ENCODE measurements at places on chromosomes 4 and X. TPM values are rescaled to one million over a fixed set of nuclear protein-coding genes. Genes with fewer than 3 reads are reported as not detected.

DDX53 gene
- total RNA-seq: not detected

CENPVL1 gene
- not detected for total RNA-seq

FOXR2 gene
- not detected for total RNA-seq

RIPPLY1 gene
- 0.11 TPM for total RNA-seq

BTC gene
- 0.91 TPM for total RNA-seq

IBSP gene
- not detected for total RNA-seq

WDR45 gene
- total RNA-seq: 52.7 TPM

CCDC110 gene
- not detected for total RNA-seq

PAGE5 gene
- not detected for total RNA-seq

H2BW2 gene
- total RNA-seq: not detected

AMMECR1 gene
- total RNA-seq: 6.7 TPM

SSX2 gene
- total RNA-seq: not detected

CXCR3 gene
- total RNA-seq: 0.07 TPM

CHIC2 gene
- total RNA-seq: 9.7 TPM

TLR8 gene
- total RNA-seq: not detected

CFI gene
- total RNA-seq: 0.86 TPM

TRIML2 gene
- total RNA-seq: 35.7 TPM

SFRP2 gene
- total RNA-seq: 0.03 TPM

TCEAL9 gene
- total RNA-seq: 97.0 TPM

TMEM35A gene
- not detected for total RNA-seq

RGN gene
- not detected for total RNA-seq

PPP1R2C gene
- not detected for total RNA-seq

GRIA3 gene
- not detected for total RNA-seq

PRKG2 gene
- 0.74 TPM for total RNA-seq

GLOD5 gene
- not detected for total RNA-seq

SSX2B gene
- total RNA-seq: not detected

AWAT2 gene
- not detected for total RNA-seq

EREG gene
- 9.5 TPM for total RNA-seq

CCNQ gene
- 62.7 TPM for total RNA-seq

CRLF2 gene
- total RNA-seq: 1.1 TPM

TMEM154 gene
- total RNA-seq: 0.03 TPM

RNF4 gene
- 59.9 TPM for total RNA-seq

AMTN gene
- 0.15 TPM for total RNA-seq

MAOB gene
- total RNA-seq: 0.29 TPM

SLC10A4 gene
- total RNA-seq: 4.4 TPM

CXCL5 gene
- 31.0 TPM for total RNA-seq

TMSB15B gene
- total RNA-seq: 6.5 TPM

MAGEB17 gene
- not detected for total RNA-seq

CYBB gene
- 0.03 TPM for total RNA-seq

GATB gene
- 10.1 TPM for total RNA-seq

CENPVL2 gene
- total RNA-seq: not detected

CFAP99 gene
- total RNA-seq: 0.16 TPM

MAGEA11 gene
- total RNA-seq: not detected

CT45A10 gene
- total RNA-seq: 0.35 TPM

RHOXF1 gene
- not detected for total RNA-seq

S100P gene
- total RNA-seq: 184 TPM

CT83 gene
- total RNA-seq: not detected

COPS4 gene
- 23.3 TPM for total RNA-seq

SYP gene
- total RNA-seq: 2.9 TPM

BLTP1 gene
- total RNA-seq: 7.7 TPM

ENPP6 gene
- not detected for total RNA-seq

TLR3 gene
- total RNA-seq: 0.44 TPM

PDE5A gene
- 0.62 TPM for total RNA-seq

STK32B gene
- 14.7 TPM for total RNA-seq

MAGIX gene
- 3.3 TPM for total RNA-seq

PCDH7 gene
- 0.17 TPM for total RNA-seq

PSAPL1 gene
- 0.32 TPM for total RNA-seq

PRDM5 gene
- total RNA-seq: 4.2 TPM
